Fibroblast of skin of back (primary cell): ENCODE measurements at places on chromosomes 16 and 17.

GRCh38 chr17:7916808-7917207 lies 719 bp upstream of the RNF227 start:
- peak; percentile 72 for DNase-seq

DNA sequence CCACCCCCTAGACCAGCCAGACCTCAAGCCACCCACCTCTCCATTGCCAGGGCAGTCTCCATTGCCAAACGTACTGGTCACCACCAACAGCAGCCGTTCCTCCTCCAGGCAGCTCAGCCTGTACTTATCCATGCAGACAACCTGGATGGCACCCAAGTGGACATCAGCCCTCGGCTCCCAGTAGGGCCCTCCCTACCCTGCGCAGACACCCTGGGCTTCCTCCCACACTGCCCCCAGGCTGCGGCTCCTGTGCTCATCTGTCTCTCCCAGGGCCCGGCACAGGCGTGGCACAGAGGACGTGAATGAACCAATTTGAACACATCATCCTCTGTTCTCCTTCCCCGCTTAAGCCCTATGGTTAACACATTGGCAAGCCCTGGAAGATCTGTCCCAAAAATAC lies 29.5 kb downstream of the NOS2 start:
- DNase-seq = no peak

DNA sequence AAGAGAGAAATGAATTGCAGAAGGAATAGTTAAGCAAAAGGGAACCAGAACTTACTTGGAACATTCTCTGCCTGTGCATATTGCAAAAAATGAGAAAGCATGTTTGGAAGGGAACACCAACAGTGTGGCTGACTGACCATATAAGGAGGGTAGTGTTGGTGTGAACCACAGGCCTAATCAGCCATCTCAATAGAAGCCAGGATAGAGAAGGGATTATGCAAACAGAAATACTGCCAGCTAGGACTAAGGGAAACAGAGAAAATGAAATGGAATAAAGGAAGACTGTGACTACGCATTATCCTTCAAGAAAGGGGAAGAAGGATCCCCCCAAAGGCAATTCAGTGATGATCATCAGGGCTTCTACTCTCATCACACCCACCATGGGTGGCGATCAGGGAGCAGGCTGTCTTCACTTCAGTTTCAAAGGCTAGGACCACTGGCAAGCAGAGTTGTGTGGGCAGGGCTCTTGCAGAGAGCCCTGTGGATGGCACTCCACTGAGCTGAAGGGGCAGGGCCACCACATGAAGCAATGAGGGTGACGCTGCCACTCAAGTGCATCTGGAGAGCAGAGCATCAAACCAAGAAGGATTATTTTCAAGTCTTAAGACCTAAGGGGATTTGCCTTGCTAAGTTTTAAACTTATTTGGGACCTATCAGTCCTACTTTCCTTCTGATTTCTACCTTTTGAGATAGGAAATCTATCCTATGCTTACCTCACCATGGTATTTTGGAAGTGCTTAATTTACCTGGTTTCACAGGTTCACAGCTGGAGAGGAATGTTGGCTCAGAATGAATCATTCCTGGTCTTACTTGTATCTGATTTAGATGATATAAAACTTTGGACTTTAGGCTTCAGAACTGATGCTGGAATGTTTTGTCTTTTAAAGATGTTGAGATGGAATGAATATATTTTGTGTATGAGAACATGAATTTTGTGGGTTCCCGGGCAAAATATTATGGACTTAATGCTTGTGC lies 140.5 kb downstream of the SSH2 start:
- DNase-seq = no peak

DNA sequence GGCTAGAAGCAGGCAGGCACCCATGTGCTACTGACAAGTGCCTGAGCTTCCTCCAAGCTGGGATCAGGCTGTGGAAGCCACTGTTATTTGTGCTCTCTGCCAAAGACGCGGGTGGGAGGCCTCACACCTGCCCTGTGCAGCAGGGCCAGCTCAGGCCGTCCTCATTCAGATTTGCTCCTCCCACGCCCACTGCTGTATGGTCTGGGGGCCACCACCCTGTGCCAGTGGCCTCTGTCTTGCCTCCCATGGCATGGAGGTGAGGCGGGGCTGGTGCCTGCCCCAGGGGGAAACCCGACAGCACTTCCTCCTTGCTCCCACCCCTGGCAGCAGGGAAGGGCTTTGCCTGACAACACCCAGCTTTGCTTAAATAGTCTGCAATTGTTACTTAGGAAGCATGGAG lies 356.5 kb upstream of the CDH8 start:
- no peak for DNase-seq
